Spinal cord (tissue), 10 donors: ENCODE measurements at places on chromosomes 5 and 9.

- no peak for DNase-seq
Observed at GRCh38 chr5:80033513-80033912, 1.6 kb upstream of the THBS4 start.

GRCh38 chr5:155140646-155141045 is 127.1 kb downstream of the KIF4B start:
- no peak for DNase-seq

DNA sequence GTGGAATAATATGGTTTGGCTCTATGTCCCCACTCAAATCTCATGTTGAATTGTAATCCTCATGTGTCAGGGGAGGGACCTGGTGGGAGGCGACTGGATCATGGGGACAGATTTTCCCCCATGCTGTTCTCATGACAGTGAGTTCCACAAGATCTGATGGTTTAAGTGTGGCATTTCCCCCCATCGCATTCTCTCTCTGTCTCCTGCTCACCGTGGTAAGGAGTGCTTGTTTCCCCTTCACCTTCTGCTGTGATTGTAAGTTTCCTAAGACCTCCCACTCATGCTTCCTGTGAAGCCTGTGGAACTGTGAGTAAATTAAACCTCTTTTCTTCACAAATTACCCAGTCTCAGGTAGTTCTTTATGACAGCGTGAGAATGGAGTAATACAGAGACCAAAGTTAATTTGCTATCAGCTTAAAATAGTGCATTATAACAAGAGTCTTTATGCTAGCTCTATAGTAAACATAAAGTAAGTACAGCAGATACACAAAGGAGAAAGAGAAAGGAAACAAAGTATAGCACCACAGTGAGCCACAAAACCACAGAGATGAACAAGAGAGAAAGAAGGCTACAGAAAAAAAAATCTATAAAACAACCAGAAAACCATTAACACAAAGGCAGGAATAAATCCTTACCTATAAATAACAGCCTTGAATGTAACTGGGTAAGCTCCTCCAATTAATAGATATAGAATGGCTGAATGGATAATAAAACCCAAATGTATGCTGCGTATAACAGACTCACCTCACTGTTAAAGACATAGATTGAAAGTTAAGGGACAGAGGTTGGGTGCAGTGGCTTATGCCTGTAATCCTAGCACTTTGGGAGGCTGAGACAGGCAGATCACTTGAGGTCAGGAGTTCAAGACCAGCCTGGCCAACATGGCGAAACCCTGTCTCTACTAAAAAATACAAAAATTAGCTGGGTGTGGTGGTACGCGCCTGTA is 39.7 kb downstream of the RAPGEF6 start:
- DNase-seq = no peak

GRCh38 chr9:130985029-130985428 is 23.9 kb upstream of the LAMC3 start:
- DNase-seq = no peak

GRCh38 chr5:82104872-82105271 is 133.0 kb downstream of the ATG10 start:
- no peak for DNase-seq

GRCh38 chr5:145295236-145295835 is 539.8 kb downstream of the PRELID2 start:
- DNase-seq = no peak

GRCh38 chr5:139652788-139653241 is 4.7 kb downstream of the CXXC5 start:
- peak; percentile 67 for DNase-seq

DNA sequence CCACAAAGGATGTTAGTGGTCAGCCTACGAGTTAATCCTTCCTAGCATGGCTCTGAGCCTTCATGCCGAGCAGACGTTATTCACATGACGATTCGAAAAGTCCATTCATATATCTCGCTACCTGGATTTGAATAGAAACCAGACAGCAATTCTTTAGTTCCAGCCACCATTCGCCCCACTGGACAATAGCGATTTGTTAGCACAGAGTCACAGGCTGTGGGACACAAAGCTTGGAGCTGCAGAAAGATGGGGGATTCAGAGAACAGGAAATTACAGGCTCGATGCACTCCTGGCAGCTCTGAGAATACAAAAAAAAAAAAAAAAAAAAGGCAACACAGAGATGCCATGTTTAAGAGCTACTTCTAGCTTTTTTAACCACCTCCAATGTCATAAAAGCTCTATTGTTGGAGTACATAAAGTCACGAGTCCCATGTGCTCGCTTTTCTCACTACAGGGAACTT is 110.7 kb downstream of the NR6A1 start:
- peak; percentile 62 for DNase-seq

DNA sequence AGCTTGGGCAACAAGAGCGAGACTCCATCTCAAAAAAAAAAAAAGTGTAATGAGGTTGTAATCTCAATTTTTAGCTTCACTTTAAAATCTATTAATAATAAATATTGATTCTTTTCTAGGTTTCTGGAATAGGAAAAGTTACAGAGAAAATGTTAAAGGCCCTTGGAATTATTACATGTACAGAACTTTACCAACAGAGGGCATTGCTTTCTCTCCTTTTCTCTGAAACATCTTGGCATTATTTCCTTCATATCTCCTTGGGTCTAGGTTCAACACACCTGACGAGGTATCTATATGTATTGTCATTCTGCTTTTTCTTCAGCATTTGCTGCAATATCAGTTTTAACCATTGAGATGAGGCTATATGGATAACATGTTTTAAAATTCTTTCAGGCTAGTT is 26.6 kb upstream of the ANKDD1B start:
- DNase-seq = no peak

DNA sequence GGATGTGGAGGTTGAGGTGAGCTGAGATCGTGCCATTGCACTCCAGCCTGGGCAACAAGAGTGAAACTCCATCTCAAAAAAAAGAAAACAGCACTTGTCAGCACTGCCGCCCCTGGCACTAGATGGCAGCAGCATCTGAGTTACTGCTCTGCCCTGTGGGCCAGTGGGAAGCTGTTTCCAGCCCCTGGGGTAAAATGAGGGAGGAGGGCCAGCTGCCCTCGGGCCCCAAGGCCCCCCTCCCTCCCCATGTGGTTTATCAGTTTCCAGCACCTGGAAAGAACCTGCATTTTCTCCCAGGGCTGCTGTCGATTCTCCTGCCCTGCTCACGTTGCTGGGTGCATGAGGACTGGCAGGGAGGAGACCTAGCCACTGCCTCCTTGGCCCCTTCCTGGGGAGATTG is 13.2 kb upstream of the CEL start:
- no peak for DNase-seq

DNA sequence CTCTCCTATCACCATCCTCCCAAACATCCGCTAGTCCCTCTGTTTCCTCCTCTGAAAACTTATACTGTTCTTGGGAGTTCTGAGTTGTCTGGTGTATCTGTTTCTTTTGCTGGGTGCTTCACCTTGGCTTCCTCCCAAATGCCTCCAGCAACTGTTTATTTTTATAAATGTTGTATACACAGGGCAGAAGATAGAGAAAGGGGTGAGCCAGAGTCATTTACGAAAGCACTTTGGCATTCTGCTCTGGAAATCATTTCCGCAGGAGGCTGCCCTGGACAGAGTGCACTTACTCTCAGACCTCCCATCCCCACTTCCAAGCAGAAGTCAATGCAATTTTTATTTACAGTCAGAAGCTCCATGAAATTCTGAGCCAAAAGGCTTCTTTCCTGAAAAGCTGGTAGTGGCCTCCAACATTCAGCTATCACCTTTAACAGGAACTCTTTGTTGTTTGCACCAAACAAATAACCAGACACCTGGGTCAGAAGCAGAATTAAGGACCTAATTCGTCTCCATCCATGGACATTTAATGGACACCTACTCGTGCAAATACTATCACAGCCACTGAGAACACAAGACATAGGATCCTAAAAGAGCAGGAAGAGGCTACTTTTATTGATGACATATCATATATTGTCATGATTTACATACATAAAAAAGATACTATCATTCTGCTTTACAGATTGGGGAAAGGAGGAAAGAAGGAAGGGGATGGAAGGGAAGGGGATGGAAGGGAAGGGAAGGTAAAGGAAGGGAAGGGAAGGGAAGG is 229.5 kb upstream of the PAPPA start:
- DNase-seq = no peak

DNA sequence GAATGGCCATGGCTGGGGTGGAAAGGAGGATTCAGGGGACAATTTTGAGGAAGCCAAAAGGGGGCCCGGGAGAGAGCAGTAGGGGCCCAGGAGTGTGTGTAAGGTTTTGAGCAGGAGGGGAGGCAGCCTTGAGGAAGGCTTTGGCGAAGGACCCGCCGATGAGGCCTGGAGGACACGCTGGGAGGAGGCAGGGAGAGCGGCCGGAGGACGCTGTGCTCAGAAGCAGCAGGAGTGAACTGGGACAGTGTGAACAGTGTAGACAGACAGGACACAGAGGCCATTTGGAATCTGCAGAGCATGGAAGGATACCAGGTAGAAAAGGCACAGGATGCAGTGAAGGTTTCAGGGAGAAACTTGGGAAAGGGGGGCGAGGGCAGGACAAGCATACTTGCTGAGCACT is 14.9 kb downstream of the UNC5A start:
- DNase-seq = no peak

GRCh38 chr5:112125903-112126302 is 293.2 kb downstream of the EPB41L4A start:
- DNase-seq = no peak

GRCh38 chr5:36882250-36882649 is 5.7 kb downstream of the NIPBL start:
- DNase-seq = no peak

- no peak for DNase-seq
Observed at GRCh38 chr5:40594811-40595210, 84.9 kb upstream of the PTGER4 start.

- no peak for DNase-seq
Observed at GRCh38 chr5:23703940-23704855, 196.8 kb downstream of the PRDM9 start.

DNA sequence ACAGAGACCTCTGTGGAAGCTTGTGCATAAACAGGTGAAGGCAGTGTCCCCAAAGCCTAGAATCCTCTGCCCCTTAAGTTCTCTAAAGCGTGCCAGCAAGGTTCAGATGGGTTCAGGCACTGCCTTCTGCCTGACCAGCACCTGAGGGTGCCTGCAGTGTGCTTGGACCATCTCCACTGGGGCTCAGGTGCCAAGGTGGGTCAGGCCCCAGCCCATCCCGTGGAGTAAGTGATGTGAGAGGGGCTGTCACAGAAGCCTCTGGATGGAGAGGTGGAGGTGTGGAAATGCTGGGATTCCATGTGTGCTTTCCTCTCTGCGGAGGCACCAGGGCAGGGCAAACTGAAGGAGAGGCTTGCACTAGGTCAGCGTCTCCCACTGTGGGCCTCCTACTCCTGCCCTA is 118.5 kb downstream of the DAB2IP start:
- no peak for DNase-seq
